ENCODE measurements at places on chromosomes 16 and 17.

DNA sequence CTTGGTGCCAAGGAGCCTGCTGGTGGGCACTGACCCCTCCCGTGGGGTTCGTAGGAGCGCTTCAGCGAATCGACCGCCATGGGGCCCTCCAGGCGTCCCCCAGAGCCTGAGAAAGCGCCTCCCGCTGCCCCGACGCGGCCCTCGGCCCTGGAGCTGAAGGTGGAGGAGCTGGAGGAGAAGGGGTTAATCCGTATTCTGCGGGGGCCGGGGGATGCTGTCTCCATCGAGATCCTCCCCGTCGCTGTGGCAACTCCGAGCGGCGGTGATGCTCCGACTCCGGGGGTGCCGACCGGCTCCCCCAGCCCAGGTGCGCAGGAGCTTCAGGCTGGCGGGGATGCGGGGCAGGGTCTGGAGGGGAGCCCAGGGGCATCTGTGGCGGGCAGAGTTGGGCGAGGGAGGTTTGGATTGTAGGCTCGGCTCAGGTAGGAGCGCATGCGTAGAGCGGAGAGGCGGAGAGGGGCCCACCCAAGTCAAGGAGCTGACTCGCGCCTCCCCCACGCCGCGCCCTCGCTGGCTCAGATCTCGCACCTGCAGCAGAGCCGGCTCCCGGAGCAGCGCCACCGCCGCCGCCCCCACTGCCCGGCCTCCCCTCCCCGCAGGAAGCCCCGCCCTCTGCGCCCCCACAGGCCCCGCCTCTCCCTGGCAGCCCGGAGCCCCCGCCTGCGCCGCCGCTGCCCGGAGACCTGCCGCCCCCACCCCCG, 19.8 kb downstream of the FMNL1 start:
- DNase-seq = no peak

DNA sequence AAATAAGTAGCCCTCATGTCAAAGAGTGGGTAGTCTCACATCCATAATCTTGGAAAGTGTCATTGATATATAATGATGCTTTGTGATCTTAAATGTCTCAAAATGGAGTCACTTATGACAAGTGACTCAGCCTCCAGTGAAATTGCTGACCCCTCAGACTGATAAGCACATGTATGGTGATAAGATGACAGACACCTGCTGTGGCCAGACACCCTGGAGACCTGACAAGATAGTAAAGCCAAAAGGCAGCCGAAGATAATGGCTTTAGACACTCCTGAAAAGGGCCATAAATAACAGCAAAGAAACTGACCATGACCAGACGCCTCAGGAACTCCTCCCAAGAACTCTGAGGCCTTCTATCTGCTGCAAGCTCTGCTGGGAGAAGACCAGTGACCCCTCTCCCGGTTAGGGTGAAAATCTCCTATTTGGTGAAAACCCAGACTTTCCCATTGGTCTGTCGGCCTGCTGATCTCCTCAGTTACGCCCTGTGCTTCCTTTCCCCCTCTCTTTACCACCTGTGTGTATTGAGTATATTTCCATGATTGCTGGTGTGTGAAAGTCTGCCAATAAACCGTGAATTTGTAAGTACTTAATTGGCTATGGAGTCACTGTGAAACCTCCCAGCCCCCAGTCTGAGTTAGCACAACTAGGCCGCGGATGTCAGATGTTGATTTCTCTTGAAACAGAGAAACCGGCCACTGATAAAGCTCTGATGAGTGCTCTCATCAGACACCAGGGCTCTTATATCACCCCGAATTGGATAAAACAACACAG, 226.7 kb upstream of the MYOCD start:
- no peak for DNase-seq

DNA sequence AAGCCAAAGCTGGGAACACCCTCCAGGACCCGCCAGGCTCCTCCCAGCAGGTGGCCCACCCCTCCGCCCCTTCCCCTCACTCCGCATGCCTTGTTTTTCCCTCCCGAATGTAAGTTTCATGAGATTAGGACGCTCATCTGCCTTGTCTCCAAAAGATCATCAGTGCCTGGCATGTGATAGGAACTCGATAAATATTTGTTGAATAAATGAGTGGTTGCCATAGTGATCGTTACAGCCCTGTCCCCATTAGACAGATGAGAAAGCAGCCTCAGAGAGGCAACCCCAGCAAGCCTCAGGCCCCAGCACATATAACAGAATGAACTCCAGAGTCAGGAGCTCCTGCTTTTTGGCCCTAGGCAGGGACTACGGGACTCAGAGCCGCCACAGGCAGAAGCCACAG, 5.0 kb downstream of the CAMKK1 start:
- DNase-seq = no peak

GRCh38 chr16:68425498-68426346, 22.6 kb downstream of the SMPD3 start:
- no peak for DNase-seq

GRCh38 chr16:22181426-22181825, 19.1 kb downstream of the SDR42E2 start:
- no peak for DNase-seq

- no peak for DNase-seq
These were observed 5.3 kb upstream of the TAOK1 start for GRCh38 chr17:29384901-29385300.

GRCh38 chr16:23538919-23539278, 18.3 kb downstream of the EARS2 start:
- DNase-seq = no peak

GRCh38 chr16:68700120-68700519, 37.0 kb upstream of the CDH1 start:
- DNase-seq = no peak

GRCh38 chr17:4425398-4425797, 8.3 kb upstream of the SPNS3 start:
- no peak for DNase-seq

- DNase-seq = no peak
These were observed 95.7 kb upstream of the SOX9 start for GRCh38 chr17:72025113-72025512.

DNA sequence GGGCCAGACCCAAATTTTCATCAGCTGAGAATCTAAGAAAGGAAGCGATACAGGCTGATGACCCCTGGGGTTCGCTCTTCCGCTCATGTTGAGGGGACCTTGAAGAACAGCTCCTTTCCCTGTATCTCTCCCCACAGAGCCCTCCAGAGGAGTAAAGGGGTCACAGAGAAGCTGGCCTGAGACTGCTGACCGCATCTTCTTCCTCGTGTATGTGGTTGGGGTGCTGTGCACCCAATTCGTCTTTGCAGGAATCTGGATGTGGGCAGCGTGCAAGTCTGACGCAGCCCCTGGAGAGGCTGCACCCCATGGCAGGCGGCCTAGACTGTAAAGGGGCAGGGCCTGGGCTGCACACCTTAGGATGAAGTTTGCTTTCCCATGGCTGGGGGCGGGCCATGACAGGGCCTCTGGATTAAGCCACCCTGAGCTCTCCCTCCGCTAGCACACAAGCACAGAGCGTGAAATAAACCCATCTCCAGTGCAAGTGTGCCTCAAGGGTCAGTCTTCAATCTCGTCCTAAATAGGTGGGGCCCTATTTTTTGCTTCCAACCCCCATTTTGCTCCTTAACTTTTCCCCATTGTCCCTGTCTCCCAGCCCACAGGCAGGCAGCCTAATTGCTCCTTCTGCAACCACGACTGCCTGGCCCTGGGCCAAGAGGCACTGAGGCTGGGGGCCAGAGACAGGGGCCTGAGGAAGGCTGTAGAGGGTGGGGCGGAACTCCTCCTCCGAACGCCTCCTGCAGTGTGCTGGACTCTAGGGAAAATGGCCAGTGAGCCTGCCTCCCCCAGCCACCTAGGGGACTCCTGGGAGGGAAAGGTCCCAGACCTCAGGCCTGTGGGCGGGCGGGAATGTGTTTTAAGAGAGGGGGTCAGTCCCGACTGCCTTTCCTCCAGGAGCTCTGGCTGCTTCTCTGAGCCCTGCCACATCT, 3.6 kb downstream of the ZACN start:
- no peak for DNase-seq

GRCh38 chr17:71409137-71409536, 711.7 kb upstream of the SOX9 start:
- no peak for DNase-seq

- DNase-seq = no peak
These were observed 20.5 kb upstream of the MTMR4 start for GRCh38 chr17:58534901-58535421.
